ENCODE measurements at places on chromosomes 6 and 20.

GRCh38 chr6:156590482-156590881 lies 186.7 kb upstream of the ARID1B start:
- no peak for ATAC-seq

DNA sequence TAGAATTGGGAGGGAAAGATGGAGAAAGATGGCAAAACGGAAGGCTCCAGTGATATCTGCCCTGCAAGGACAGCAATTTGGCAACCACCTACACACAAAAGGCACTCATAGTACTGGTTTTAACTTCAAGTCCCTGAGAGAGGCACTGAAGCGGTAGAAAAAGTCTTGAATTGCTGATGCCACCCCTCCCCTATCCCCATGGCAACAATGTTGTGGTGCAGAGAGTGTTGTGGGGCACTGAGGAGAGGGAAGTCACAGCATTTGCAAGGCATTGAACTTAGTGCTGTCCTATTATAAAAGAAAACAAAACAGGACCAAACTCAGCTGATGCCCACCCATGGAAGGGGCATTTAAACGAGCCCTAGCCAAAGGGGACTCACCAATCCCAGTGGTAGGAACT lies 343.7 kb downstream of the HAO1 start:
- ATAC-seq, result no peak

DNA sequence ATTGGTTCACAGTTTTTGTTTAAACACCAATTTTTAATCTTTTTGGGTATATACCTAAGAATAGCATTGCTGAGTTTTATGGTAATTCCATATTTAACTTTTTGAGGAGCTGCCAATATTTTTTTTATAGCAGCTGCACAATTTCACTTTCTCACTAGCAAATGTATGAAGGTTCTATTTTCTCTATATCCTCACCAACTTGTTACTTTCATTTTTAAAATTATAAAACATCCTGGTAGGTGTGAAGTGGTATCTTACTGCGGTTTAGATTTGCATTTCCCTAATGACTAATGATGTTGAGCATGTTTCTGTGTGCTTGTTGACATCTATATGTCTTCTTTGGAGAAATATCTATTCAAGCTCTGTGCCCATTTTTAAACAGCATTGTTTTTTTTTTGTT lies 452.1 kb downstream of the GRIK2 start:
- no peak for ATAC-seq

- no peak for ATAC-seq
Observed at GRCh38 chr6:52139985-52140680, 46.0 kb upstream of the IL17A start.

GRCh38 chr6:111222341-111222740 lies 135.0 kb downstream of the SLC16A10 start:
- ATAC-seq, result no peak

DNA sequence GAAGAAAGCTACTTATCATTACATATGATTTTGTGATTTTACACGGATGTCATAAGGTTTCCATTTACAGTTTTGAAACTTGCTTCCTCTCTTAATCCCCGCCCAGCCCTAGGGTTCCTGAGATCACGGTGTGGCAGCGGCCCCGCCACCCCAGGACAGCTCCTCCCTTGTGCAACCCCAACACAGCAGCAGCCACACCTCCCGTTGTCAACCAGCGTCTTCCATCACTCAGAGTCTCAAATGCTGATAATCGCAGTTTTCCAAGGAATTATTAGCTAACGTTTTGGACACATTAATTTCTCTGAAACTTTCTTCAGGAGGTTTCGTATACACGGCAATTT lies 204.8 kb downstream of the THBS2 start:
- ATAC-seq, result no peak

DNA sequence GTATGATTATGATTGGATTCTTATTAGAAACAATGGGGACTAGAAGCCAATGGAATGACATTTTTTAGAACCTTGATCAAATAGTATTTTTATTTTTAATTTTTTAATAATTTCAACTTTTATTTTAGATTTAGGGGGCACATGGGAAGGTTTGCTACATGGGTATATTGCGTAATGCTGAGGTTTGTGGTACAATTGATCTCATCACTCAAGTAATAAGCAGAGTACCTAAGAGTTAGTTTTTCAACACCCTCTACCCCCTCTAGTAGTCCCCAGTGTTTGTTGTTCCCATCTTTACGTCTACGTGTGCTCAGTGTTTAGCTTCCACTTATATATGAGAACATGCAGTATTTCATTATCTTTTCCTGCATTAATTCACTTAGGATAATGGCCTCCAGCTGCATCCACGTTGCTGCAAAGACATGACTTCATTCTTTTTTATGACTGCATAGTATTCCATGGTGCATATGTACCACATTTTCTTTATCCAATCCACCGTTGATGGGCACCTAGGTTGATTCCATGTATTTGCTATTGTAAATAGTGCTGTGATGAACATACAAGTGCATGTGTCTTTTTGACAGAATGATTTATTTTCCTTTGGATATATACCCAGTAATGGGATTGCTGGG lies 281.1 kb upstream of the MAN1A1 start:
- ATAC-seq, result no peak

DNA sequence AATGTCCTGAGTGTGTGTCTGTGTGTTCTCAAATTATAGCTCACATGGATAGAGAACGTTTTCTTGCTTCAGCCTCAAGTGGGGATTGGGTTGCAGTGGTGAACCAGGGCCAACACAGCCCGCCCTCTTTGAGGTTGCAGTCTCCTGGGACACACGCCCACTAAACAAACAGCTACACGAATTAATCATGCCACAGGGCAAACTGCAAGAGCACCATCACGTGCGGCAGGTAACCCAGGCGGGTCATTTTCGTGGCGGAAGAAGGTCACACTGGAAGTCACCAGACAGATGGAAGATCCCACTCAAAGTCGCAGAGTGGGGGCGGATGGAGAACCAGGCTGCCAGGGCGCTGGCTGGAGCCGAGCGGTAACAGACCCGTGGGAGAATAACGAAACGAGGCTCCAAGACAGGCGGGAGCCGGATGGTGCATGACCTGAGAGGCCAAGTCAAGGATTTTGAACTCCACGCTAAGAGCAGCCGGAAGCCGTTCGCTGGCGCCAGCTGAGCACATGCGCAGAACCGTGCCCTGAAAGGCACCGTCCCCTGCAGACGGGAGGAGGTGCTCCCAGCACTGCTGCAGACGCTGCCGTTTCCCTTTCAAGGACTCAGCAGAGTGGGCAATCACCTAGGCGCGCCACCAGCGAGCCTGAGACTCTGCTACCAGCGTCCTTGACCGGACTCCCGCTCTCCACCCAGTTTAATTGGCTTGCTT lies 10.7 kb downstream of the DLL1 start:
- ATAC-seq, result peak; percentile 63

DNA sequence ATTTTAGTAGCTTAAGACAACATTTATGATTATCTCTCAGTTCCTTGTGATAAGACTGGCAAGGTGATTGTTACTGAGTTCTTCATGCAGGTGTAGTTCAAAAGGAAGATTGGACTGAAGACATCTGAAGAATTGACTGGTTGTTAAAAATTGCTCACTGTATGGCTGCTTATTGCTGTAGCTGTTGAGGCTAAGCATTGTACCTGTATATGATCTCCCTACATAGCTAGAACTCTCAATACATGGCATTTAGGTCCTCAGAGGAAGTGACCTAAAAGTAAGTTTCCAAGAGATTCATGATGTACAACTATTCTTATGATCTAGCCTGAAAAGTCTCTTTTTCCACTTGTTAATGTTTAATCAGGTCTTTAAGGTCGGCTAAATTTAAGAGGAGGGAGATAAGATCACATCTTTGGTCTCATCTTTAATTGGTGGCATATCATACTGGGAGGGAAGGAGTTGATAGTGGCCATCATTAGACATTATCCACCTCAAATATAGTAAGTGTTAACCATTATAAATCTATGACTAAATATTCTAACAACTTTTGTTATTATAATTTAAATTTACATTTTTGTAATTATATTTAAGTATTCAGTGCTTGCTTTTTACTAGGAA lies 401.2 kb upstream of the EPHA7 start:
- ATAC-seq, result no peak

GRCh38 chr6:382883-383810 lies 8.4 kb upstream of the IRF4 start:
- ATAC-seq, result no peak

- peak; percentile 60 for ATAC-seq
Observed at GRCh38 chr6:31697555-31697954, 5.6 kb downstream of the ABHD16A start.

DNA sequence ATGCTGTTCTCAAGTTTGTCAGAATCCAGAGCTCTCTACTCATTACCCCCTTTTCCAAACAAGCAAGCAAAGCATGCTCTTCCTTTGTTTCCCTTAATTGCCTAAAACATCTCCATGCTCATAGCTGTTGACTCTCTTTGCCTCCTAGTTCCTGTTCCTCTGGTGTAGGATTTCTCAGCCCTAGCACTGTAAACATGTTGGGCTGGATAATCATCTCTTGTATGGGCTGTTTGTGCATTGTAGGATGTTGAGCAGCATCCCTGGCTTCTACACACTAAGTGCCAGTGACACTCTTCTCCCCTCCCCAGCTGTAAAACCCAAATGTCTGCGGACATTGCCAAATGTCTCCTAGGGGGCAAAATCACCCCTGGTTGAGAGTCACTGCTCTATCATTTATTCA lies 14.0 kb downstream of the PPARD start:
- no peak for ATAC-seq

GRCh38 chr6:36109092-36109491 lies 21.2 kb upstream of the MAPK13 start:
- peak; percentile 76 for ATAC-seq

GRCh38 chr6:119865466-119866350 lies 516.1 kb upstream of the MAN1A1 start:
- ATAC-seq, result no peak

- ATAC-seq, result no peak
Observed at GRCh38 chr6:136769759-136770158, 22.5 kb downstream of the MAP3K5 start.

DNA sequence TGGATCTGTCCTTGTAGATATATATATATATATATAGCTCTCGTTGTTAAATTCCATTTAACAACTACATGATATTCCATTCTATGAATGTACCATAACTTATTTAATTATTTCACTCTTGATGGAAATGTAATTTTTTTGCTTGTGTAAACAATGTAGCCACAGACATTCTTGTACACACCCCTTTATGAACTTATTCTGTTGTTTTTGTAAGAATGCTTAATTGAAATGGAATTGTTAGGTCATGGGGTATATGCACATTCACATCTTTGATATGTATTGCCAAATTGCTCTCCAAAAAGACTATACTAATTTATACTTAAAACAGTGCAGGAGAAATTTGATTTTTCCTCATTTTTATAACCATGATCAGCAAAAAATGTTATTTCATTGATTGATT lies 67.2 kb downstream of the MAP3K4 start:
- no peak for ATAC-seq
